Activated naive CD8-positive, alpha-beta T cell treated with anti-CD3 and anti-CD28 coated beads, Interleukin-2, amount 10 ng/mL, durations not matched to agents 7 days and 5 days (primary cell): ENCODE measurements at places on chromosomes 1 and 21.

DNA sequence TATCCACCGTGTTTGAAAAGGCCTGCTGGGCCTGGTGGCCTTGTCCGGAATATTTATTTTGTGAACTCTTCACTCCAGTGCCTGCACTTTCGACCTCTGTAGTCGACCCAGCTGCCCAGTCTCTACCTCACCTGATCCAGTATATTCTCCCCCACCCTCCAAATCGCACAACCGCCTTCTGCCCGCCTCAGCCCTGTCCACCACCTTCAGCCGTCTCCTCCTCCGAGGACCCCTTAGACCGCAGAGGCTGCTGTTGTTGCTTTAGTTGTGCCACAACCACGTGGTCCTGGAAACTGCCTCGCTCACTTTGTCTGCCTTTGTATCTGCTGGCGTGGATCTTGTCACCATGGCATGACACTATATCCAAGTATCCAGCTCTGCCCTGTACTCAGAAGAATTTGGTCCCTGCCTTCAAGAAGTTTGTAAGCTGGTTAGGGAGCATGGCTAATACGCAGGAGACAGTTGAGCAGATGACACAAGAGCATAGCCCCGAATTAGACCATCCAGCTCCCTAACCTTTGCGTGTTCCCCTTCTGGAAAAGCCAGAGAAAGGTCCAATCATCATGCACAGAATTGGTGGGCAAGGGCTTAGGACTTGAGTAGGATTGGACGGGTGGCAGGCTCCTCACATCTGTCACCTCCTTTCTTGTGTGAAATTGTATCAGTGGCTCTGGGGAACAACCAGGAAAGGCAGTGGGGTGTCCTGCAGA, 1.5 kb downstream of the PHGDH start:
- DNase-seq, result no peak

DNA sequence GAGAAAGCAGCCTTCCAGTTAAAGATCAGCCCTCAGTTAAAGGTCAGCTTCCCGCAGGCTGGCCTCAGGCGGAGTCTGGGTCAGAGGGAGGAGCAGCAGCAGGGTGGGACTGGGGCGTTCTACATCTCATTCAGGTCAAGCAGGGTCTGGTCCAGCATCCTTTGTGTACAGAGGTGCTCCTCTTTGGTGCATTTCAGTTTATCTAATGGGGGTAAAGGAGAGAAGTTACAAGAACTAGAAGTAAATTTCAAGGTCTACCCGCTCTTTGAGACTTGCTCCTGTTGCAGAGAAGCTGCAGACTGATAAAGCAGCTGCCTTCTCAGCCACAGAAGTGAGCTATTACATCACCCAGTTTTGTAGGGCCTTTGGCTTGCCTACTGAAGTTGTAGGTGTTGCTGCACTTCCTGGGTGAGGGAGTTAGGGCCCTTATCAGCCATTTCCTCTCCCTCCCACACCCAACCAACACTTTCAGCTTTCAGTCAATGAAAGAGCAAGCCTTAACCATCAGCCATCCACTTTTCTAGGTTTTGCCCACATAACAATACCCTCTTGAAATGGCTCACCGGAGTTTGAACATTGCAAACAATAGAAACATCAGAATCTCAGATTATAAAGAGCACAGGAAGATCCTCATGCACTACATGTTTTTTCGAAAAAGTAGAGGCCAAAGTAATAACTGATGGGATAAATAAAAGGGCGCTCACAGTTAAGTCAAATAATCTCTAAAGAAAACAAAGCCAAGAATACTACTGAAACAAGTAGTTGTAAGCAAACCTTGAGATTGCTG, 2.8 kb upstream of the NUP210L start:
- peak; percentile 48 for DNase-seq

- no peak for DNase-seq
Measured at GRCh38 chr1:246170574-246171261, 336.4 kb downstream of the SMYD3 start.

- DNase-seq, result no peak
Measured at GRCh38 chr1:59404796-59405195, 107.9 kb downstream of the FGGY start.

GRCh38 chr1:33349778-33350610, 29.1 kb upstream of the A3GALT2 start:
- DNase-seq, result peak; percentile 85

GRCh38 chr1:35629051-35629450, 12.3 kb downstream of the PSMB2 start:
- no peak for DNase-seq
